ENCODE measurements at places on chromosomes 6 and 20.

DNA sequence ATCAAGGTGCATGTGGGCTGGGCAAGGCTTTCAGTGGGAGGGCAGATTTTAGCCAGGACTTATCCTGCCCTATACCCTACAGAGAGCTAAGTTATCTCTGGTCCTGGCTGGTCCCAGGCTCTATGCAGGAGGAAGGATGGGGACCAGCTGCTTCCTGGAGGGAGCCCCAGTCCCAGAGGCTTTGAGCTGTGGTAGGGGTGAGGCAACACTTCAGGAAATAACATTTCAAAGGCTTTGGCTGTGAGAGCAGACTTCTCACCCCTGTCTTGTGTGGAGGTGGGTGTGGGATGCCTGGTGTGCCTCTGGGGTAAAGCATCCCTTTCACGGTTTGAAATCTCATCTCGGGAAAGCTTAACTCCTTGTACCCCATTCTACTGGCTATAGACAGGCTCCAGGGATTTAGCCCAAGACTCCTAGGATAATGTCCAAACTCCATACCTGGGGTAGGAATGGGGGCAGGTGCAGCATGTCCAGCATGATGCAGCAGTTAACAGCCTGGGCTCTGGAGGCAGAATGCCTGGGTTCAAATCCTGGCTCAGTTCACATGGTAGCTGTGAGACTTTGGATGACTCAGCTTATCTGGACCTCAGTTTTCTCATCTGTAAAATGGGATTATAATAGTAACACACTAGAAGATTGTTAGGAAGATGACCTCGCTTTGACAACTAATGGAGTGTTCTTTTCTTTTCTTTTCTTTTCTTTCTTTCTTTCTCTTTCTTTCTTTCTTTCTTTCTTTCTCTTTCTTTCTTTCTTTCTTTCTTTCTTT lies 27.5 kb upstream of the SIRPA start:
- no peak for DNase-seq

- no peak for DNase-seq
Measured at GRCh38 chr6:29827579-29828470, at the start of gene HLA-G. Gene HLA-G (plus strand): TSS chr6:29827825. CDS start chr6:29827845, 20 bp downstream.

GRCh38 chr6:108630050-108630714 lies 69.5 kb downstream of the FOXO3 start:
- peak; percentile 37 for DNase-seq

- no peak for DNase-seq
Measured at GRCh38 chr6:28757429-28758045, 166.2 kb downstream of the TRIM27 start.

- DNase-seq: no peak
Measured at GRCh38 chr6:6728169-6728941, 139.8 kb downstream of the LY86 start.

- DNase-seq: peak; percentile 58
Measured at GRCh38 chr6:29653452-29654038, 3.3 kb upstream of the MOG start.

DNA sequence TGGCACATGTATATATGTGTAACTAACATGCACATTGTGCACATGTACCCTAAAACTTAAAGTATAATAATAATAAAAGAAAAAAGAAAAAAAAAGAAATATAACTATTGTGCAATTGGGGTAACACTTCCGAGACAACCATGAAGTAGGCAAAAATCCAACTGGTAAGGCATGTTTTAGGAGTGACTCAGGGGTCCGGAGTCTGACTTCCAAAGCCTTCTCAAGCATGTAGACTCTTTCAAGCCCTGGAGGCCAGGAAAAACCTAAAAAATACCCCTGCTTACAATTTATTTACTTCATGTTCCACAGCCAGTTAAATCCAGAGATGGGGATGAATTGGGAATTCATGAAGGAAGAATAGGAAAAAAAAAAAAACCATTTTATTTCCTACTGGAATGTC lies 161.3 kb upstream of the PHACTR1 start:
- no peak for DNase-seq

GRCh38 chr6:86964029-86964579 lies 26.8 kb downstream of the HTR1E start:
- no peak for DNase-seq

DNA sequence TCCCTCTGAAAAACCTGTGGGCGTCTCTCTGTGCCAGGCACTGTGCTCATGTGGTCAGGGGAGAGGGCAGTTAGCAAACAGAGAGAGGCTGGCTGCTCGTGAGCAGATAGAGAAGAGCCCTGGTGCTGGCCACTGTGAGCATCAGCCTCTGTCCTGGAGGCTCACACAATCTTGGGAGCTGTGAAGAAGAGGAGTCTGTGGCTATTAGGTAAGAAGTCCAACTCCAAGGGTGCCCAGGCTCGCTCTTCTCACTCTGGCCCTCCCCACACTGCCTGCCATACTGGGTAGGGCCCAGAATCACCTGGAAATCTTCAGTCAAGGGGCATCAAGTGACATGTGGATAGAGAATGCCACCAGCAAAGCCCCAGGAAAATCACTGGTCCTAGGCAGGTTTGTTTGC lies 14.1 kb downstream of the SCML4 start:
- no peak for DNase-seq

- no peak for DNase-seq
Measured at GRCh38 chr20:45672765-45673164, 2.7 kb upstream of the WFDC11 start.

DNA sequence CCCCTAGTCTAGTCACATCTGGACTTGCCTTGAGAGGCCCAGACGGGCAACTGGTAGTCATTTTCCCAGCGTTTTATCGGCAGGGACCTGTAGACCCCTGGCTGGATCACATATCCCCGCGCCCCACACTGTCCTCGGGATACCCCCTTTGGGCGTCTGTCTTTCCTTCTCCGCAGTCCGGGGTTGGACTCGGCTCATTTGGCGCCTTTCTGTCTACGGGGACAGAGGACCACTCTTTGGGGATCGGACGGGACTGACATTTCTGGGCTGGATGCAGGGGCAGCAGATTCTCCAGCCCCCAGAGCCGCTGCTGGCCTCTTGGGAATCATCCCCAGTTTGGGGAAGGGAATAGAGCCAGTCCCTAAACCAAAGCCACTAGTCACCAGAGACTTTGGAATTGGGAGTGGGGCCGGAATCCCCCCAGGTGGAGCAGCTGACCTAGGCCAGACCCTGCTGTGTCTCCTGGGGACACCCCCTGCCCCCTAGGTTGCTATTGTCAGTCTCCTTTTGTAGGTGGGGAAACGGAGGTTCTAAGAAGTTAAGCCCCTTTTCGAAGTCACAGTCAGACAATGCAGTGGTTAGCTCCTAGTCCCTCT lies 734 bp downstream of the FAM110A start:
- DNase-seq: no peak

GRCh38 chr6:45681860-45682511 lies 304.3 kb upstream of the SUPT3H start:
- DNase-seq: peak; percentile 56

GRCh38 chr6:132361101-132361500 lies 40.2 kb downstream of the MOXD1 start:
- DNase-seq: no peak

GRCh38 chr20:48011025-48011424 lies 225.7 kb upstream of the SULF2 start:
- no peak for DNase-seq

DNA sequence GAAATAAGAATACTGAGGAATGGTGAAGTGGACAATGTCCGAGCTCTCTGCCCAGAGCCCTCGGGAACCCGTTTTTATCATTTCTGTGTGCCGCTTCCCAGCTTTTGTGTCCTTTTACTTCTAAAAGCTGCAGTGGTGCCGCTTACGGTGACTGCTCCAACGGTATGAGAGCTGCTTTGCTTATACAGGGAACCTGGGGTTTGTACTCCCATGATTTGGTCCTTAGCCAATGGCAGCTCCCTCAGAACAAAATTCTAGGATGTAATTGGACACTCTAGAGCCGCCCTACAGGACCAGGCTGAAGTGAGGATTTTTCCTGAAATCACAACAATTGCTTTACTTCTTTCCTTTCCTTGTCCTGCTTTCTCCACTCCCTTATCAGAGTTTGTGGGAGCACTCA lies 24.2 kb upstream of the PCSK2 start:
- DNase-seq: no peak

GRCh38 chr20:57904314-57905105 lies 194.7 kb upstream of the PMEPA1 start:
- no peak for DNase-seq

GRCh38 chr6:157538168-157538567 lies 157.2 kb downstream of the ZDHHC14 start:
- no peak for DNase-seq

DNA sequence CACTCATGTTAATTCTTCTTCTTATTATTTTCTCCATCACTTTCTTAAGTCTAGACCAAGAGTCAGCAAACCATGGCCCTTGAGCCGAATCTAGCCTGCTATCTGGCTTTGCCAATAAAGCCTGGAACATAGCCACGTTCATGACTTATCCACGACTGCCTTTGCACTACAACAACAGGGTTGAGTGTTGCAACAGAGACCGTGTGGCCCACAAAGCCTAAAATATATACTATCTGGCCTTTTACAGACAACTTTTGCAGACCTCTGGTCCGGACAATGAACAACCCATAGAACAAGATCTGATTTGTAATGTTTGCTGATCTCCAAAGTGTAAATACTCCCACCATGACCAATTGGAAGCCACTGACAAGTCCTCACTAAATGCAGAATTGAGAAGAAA lies 140.5 kb upstream of the CDYL start:
- no peak for DNase-seq

- no peak for DNase-seq
Measured at GRCh38 chr6:113763311-113763766, 93.8 kb upstream of the MARCKS start.

GRCh38 chr6:74853991-74854390 lies 351.9 kb downstream of the COL12A1 start:
- no peak for DNase-seq

DNA sequence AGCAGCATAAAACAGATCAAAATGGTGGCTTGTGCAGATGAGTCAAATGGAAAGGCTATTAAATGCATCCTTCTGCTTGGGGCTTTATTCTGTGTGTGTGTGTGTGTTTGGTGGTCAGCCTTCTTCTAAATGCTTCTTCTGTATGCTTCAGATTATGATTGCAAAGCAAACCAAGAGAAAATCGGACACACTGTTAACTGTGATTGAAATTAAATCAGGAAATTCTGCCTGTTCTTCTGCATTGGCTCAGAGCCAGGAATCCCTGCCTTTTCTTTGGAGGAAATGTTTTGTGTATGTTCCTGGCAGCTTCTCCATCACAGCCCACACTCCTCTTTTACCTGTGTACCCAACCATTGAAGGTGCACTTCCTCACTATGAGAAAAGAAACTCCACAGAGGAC lies 22.3 kb upstream of the PDE10A start:
- no peak for DNase-seq

GRCh38 chr6:5541751-5542432 lies 280.6 kb downstream of the FARS2 start:
- DNase-seq: no peak

GRCh38 chr6:5403076-5403475 lies 141.8 kb downstream of the FARS2 start:
- no peak for DNase-seq

GRCh38 chr6:67633058-67633457 lies 1002.0 kb upstream of the ADGRB3 start:
- no peak for DNase-seq

GRCh38 chr6:133083248-133083967 lies 157.7 kb upstream of the EYA4 start:
- no peak for DNase-seq

GRCh38 chr6:4176907-4177306 lies 41.5 kb upstream of the ECI2 start:
- DNase-seq: no peak

DNA sequence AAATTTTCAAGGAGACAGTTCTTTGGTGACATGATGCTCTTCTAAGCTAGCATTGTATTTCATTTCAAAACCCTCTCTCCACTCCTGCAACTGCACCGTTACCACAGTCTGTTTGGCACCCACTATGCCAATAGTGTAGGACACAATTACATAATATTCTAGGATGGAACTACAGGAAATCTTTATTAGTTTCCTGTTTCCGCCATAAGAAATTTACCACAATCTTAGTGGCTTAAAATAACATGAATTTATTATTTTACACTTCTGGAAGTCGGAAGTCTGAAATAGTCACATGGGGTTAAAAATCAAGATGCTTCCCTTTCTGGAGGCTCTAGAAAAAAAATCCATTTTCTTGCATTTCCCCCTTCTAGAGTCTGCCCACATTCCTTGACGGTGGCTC lies 733.1 kb downstream of the HDGFL1 start:
- no peak for DNase-seq

- DNase-seq: no peak
Measured at GRCh38 chr20:46213946-46214823, 94.1 kb downstream of the CDH22 start.

- DNase-seq: no peak
Measured at GRCh38 chr6:43192911-43193310, 10.9 kb downstream of the CUL9 start.

GRCh38 chr6:136506124-136506799 lies 44.0 kb downstream of the MAP7 start:
- no peak for DNase-seq

GRCh38 chr20:9551808-9552550 lies 37.6 kb downstream of the LAMP5 start:
- DNase-seq: no peak

- DNase-seq: peak; percentile 81
Measured at GRCh38 chr6:16331384-16332174, 93.2 kb downstream of the GMPR start.

DNA sequence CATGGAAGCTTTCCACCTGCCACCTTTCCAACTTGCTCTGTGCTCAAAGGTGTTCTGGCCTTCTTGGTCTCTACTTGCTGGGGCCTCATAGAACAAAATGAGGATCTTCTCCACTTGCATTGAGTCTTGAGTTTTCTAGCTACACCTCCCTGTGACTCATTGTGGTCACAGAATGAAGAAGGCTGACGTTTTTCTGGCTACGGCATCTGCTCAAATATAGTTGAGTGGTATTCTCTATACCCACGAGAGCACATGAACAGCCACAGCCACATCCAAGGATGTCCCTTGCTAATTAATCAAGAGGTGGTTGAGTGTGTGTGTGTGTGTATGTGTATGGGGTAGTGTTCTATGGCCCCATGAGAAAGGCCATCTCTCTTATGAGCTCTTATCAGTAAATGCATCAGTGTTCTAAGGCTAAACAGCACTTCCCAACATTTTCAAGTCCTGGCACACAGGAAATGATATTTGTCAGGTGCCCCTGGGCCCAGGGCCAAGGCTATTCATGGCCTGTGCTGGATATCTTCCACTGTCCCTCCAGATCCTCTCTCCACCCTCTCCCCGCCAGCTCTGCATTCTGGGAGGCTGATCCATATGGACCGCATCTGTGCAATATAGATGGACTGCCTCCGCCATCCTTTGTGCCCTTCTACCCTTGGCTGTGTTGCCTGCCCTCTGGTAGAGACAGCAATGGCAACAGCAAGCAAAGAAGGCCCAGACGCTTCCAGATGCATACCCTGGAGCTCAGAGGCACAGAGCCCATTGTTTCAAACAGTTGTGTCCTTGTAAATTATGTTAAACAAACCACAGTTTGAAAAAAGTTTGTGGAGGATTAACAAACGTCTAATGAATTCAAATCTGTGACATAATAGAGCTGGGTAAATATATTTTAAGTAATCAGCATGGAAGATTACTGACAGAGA lies 150.2 kb downstream of the LRFN2 start:
- peak; percentile 6 for DNase-seq

DNA sequence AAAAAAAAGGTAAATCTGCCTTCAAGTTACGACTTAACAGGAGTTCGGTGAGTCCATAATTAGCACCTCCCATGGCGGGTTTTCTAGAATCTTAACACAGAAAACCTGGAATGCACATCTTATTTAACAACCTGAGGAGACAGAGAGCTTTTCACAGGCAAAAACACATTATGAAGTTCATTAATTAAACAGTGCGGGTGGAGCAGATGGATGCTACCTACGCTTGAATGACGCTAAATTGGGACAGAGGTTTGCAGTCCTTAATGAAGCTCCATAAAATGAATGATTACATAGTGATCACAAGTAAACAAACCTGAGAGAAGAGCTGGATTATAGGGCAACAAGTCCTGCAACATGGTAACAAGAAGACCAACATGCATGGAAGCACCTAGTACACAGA lies 81.0 kb downstream of the INSM1 start:
- DNase-seq: no peak
